ENCODE measurements at places on chromosomes 6 and 20.

GRCh38 chr6:150156460-150156859 is 13.6 kb downstream of the PPP1R14C start:
- no peak for DNase-seq

GRCh38 chr6:83314693-83315092 is 116.2 kb downstream of the ME1 start:
- DNase-seq = no peak

DNA sequence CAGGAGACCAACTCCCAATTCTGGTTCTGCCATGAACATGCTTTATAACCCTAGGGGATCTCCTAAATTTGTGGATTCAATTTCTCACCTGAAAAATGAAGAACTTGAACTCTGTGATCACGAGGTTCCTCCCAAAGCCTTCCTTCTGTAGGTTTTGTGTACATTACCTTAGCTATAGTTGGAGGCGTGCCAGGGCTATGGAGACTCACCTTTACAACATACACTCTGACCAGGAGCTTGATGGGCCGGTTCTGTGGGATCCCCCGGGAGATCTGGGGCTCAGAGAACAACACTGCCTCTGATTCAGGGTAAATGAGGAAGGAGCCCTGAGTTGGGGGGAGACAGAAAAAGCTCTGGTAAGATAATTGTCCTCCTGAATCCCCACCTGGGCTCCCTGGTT is 34.1 kb downstream of the ERGIC3 start:
- DNase-seq = no peak

DNA sequence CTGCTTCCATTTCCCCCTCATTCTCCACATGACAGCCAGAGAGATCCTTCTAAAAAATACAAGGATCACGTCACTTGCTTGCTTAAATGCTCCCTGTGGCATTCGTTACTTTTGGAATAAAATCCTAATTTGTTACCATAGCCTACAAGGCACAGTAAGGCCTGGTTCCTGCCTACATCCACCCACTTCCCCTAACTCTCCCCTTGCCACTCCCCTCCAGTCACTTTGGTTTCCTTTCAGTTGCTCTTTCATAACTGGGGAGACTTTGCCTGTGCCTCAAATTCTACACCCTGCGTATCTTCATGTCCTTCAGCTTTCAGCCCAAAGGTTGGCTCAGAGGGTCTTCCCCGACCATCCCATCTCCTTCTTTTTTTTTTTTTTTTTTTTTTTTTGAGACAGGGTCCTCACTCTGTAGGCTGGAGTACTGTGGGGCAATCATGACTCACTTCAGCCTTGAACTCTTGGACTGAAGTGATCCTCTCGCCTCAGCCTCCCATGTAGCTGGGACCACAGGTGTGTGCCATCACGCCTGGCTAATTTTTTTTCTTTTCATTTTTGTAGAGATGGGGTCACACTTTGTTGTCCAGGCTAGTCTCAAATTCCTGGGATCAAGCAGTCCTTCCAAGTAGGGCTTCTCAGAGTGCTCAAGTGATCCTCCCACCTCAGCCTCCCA is 12.5 kb downstream of the ID1 start:
- DNase-seq = no peak

GRCh38 chr20:433300-433975 is 25.3 kb downstream of the RBCK1 start:
- no peak for DNase-seq

DNA sequence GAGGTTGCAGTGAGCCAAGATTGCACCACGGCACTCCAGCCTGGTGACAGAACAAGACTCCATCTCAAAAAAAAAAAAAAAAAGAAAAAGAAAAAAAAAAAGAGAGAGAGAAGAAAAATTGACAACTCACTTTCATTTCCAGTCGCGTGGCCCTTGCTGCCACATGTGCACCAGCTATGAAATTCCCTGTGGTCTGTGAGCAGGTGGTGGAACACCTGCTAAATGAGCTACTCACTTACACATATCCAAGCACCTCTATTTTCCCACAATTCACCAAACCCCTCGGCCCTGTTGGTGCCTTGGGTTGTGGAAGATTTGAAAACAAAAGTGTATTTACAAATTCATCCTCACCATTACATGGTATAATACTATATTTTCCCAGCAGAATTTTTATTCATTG is 105.2 kb upstream of the ASF1A start:
- no peak for DNase-seq

DNA sequence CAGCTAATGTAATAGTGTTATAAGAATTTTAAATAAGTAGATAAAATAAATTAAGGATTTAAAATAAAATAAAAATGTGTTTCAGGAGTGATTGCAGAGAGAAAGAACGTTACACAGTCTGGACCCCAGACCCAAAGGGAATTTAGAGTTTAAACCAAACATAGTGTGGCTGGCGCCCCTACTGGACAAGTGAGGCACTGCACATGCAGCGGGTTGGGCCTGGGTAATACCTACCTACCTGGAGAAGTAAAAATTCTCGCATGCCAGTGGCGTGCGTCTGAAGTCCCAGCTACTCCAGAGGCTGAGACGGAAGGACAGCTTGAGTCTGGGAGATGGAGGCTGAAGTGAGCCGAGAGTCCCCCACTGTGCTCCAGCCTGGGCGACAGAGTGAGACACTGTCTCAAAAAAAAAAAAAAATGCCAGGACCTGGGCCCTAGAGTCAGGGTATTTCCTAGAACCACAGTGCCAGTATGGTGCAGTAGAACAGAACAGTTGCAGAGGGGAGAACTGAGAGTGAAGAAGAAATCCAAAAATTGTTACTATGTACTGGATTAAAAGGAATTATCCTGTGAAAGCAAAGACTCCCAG is 71.4 kb upstream of the TCF21 start:
- no peak for DNase-seq

DNA sequence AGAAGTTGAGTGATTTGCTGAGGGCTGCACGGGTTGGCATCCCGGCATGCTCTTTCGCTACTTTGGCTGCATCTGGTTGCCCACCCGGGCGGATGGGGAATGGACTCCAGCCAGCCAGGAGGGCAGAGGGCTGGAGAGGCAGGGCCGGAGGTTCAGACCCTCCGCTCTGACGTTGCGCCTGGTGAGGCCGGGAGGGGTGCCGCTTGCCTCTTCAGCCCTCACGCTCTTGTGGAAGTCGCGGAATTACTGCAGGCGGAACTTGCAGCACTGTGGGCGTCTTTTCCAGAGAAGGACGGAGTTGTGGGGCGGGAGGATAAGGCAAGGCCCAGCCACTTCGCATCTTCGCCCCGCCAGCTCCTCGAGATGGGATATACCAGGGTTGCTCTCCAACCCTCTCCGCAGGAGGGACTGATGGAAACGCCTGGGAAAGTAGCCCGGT is 656 bp downstream of the RTEL1 start:
- peak; percentile 60 for DNase-seq

DNA sequence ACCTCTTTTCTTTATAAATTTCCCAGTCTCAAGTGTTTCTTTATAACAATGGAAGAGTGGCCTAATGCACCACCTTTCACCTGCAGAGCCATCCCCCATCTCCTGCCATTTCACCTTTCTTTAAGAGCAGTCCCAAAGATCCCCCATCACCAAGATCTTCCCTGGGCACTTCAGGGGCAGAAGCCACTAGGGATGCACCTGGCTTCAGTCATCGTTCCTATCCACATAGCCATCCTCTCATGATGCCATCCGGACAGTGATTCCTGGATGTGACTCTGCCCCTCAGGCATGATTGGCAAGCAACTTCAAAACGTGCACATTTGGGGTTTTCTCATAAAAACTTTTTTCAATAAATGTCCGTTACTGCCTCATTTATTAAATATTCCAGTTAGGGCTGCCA is 225.9 kb downstream of the TBXT start:
- DNase-seq = no peak

GRCh38 chr6:79495246-79495645 is 42.0 kb downstream of the LCA5 start:
- DNase-seq = no peak

DNA sequence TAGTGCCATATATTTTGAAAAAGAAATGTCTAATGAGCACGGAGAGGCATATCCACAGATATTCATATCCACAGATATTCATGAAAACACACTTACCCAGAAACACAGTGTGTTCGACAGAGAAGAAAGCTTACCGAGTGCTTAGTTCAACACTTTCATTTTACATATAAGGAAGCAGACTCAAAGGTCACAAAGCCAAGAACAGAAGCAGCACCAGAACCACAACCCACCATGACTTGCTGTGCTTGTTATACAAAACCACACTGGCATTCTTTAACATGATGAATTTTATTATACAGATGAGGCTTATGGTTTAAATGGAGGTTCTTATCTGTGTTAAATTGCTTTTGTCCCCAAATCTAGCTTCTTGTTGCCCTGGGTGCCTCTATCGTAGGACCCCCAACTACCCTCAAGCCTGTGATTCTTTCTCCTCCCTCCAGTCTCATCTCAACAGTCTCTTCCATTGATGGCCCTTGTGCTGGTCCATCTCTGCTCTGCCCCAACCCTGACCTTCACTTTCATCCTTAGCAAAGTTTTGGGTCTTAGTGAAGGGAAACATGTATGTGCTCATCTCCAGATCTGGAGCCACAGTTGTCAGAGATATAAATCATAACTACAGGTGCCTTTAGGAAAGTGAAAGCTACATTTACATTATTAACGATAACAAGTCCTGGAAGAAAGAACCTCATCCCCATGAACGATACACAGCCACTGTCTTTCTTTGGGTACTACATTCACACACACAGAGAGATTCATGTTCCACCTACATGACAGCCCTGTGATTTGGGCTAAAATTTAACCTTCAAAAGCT is 40.0 kb downstream of the SF3B5 start:
- DNase-seq = no peak

DNA sequence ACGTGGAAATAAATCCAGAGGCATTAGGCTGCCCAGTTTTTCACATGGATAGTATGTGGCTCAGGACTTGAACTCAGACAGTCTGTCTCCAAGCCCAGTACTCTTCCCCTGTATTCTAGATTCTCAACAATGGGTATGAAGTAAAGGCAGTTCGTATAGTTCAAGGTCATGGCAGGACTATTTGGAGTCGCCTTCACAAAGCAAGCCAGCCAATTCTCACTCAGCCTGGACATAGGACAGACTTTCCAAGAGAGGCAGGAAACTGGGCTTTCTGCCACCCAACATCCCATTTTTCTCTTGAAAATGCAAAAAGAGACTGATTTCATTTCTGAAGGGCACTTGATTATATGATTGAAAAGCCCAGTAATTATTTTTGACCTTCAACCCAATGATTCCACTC is 111.0 kb downstream of the EDN1 start:
- no peak for DNase-seq

DNA sequence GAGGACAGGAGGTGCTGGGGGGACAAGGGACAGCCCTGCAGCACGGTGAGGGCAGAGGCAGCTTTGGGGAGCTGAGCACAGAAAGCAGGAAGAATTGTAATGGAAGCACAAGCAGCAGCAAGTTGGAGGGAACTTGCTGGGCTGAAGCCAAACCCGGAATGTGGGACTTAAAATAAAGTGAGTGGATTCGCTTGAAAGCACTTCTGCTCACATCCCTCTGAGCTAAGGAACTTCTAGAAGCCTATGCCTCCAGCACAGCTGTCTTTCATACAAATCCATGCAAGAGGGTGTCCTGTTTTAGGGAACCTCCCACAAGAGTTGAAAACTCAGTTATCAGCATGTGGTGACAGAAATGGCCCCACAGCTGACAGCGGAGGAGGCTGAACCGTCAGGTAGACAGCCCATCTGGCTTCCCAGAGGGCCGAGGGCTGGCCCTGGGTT is 71.4 kb upstream of the MLN start:
- no peak for DNase-seq

Measured in fibroblast of gingiva (primary cell).